Hepatic stellate cell (primary cell): ENCODE measurements at places on chromosomes 3 and 15.

- no peak for DNase-seq
Measured at GRCh38 chr15:60115579-60116380, 111.7 kb downstream of the FOXB1 start.

DNA sequence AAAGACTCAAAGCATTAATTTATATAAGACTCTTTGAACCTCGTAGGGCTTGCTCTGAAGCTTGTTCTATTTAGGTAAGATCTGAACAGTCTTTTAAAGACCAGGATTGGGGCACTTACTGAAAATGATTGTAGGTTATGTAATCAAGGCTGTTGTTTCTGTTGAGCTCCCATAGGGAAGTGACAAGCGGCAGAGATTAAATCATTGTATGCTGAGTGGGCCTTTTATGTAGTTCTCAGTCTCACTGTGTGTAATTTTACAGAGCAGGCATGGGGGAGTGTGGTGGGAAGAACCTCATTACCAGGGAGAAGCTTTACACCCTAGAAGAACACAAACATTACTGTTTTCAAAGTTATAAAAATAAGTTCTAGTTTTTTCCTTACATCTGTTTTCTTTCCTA lies 160.0 kb upstream of the SNTN start:
- DNase-seq = no peak

DNA sequence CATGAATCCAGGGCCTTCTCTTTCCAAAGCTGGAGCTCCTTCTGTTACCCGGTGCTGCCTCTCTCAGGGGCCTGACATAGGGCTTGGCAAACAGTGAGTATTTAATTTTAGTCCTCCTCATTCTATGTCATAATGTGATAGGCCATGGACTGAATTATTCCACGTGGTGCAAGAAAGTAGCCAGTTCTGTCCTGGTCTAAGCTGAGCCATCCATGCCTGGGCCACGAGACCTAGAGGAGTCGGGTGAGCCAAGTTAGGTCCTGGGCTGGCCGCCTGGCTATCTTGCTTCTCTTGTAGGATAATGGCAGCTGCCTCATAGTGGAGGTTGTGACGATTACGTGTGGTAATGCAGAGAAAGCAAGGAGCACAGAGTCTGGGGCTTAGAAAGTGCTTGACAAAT lies 170.6 kb downstream of the FAM43A start:
- DNase-seq = no peak

DNA sequence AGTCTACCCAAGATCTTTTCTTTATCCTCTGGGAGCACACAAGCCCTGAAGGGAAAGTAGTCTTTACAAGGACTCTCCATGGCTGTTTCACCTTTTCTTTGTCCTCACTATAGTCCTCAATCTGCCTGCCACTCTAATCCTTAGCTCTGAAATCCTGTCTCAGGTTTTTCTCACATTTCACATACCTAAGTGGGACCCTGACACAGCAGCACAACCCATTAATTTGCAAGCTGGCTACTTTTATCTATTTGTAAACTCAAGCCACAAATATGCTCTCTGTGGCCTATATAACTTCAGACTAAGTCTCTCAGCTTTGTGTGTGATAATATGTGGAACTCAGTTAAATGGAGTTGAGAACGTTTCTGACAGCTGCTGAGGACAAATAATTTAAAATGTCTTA lies 19.8 kb downstream of the SIN3A start:
- DNase-seq = no peak
